Endodermal cell (in vitro differentiated cells): ENCODE measurements at places on chromosomes 1 and 21.

GRCh38 chr21:34962586-34963222, 86.4 kb downstream of the RUNX1 start:
- DNase-seq: no peak
- H3K36me3 ChIP-seq: no peaks in the 10 kb centered on the region
- no peak overlapping the region for H3K27ac ChIP-seq
- no peak overlapping the region for H3K4me3 ChIP-seq
- no peaks in the 10 kb centered on the region for H3K4me1 ChIP-seq

- no peak overlapping the region for H3K4me3 ChIP-seq
- no peaks in the 10 kb centered on the region for H3K27me3 ChIP-seq
- no peak for DNase-seq
- no peaks in the 10 kb centered on the region for H3K36me3 ChIP-seq
- H3K4me1 ChIP-seq: no peaks in the 10 kb centered on the region
Measured at GRCh38 chr1:8137481-8138244, 111.6 kb upstream of the ERRFI1 start.

- DNase-seq: no peak
- H3K27ac ChIP-seq: no peak overlapping the region
- H3K4me1 ChIP-seq: peaks cover 10% of the 10 kb centered on the region
- H3K36me3 ChIP-seq: no peaks in the 10 kb centered on the region
Measured at GRCh38 chr1:184403961-184404726, 17.3 kb downstream of the C1orf21 start.

DNA sequence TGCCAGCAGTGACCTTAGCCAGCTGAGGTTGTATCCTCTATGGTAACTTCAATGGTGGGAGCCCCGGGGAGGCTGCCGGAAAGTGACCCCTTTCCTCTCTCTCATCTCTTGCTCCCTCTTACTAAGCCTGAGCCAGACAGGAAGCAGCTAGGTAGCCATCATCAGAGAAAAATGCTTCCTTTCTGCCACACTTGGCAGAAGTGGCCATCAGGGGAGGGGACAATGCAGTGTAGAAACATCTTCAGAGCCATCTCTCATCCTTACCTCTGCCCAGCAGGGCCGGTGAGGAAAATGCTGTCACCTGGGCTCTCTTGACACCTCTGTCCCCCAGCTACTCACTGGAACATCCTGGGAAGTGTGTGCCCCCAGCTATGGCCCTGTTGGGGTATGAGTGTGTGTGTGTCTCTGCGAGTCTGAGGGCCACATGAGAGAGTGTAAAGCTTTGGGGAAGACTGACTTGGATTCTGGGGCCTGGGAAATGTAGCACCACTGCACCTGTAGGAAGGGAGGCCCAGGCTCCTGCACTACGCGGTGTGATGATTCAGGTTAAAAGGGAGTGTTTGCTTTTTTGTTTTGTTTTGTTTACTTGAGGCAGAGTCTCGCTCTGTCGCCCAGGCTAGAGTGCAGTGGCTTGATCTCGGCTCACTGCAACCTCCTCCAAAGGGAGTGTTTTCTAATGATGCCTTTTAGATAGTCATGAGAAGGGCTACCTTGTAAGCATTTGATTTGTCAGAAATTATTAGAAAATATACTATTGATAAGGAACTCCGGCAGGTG, 48.7 kb upstream of the CNTN2 start:
- peaks cover 20% of the 10 kb centered on the region for H3K4me1 ChIP-seq
- no peak overlapping the region for H3K27ac ChIP-seq
- no peak for DNase-seq
- H3K27me3 ChIP-seq: no peaks in the 10 kb centered on the region
